ENCODE measurements at places on chromosomes 2 and 18. TPM values are rescaled to one million over a fixed set of nuclear protein-coding genes. Genes with fewer than 3 reads are reported as not detected.

The PLGLB1 gene
- total RNA-seq = 2.4 TPM

The DTNA gene
- not detected for total RNA-seq

The CASP8 gene
- 83.7 TPM for total RNA-seq

The GAREM2 gene
- total RNA-seq = 4.1 TPM

The AQP12A gene
- total RNA-seq = not detected

The EFHD1 gene
- 0.24 TPM for total RNA-seq

The POTEI gene
- total RNA-seq = not detected

The DSG4 gene
- not detected for total RNA-seq

The SLC23A3 gene
- total RNA-seq = 2.4 TPM

The ATL2 gene
- 53.1 TPM for total RNA-seq

The ABCG5 gene
- not detected for total RNA-seq

The PGAP1 gene
- 11.6 TPM for total RNA-seq

The INPP5D gene
- 155 TPM for total RNA-seq

The SLC25A52 gene
- 0.45 TPM for total RNA-seq

The NT5DC4 gene
- not detected for total RNA-seq

The CYP27C1 gene
- not detected for total RNA-seq

The INSIG2 gene
- total RNA-seq = 21.7 TPM

The KLHL30 gene
- total RNA-seq = not detected

The CHAC2 gene
- 10.6 TPM for total RNA-seq

The CYP26B1 gene
- not detected for total RNA-seq

The ATP6V1B1 gene
- 6.5 TPM for total RNA-seq

The VWC2L gene
- total RNA-seq = not detected

The CNGA3 gene
- total RNA-seq = not detected

The EXOC6B gene
- 10.8 TPM for total RNA-seq

The RNF138 gene
- total RNA-seq = 62.5 TPM

The PROKR1 gene
- total RNA-seq = not detected

The NLRC4 gene
- total RNA-seq = not detected

The DSG2 gene
- 0.14 TPM for total RNA-seq

The DNPEP gene
- total RNA-seq = 116 TPM

The SCYGR1 gene
- not detected for total RNA-seq

The PER2 gene
- 18.4 TPM for total RNA-seq

The SRD5A2 gene
- total RNA-seq = not detected

The NR4A2 gene
- total RNA-seq = 2.7 TPM

The C2orf66 gene
- 1.3 TPM for total RNA-seq

The UGT1A7 gene
- total RNA-seq = not detected

The OTOS gene
- not detected for total RNA-seq

The DTYMK gene
- total RNA-seq = 155 TPM

The CLEC4F gene
- 23.5 TPM for total RNA-seq

The GNLY gene
- total RNA-seq = 903 TPM

The CDKL4 gene
- not detected for total RNA-seq

The POMC gene
- total RNA-seq = 3.4 TPM
